Stimulated activated CD4-positive, alpha-beta T cell treated with anti-CD3 and anti-CD28 coated beads, Interleukin-2, amount 100 ng/mL, for 24 hours (primary cell): ENCODE measurements at places on chromosomes 2 and 18.

DNA sequence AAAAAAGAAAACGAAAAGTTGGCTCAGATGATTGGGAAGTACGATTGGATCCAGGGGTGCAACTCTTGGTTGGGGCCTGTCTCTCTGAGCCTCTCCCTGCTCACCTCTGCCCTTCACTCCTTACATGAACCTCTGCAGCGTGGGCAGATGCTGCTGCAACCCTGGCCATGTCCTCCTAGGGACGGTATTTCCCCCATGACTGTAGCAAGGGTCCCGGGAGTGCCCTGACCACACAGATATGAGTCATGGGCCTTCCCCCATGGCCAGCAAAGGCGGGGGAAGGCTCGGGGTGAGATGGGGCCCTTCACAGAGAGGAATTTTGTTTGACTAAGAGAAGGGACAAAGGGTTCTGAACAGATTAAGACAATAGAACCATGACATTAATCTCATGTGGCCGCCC lies 129.0 kb downstream of the NCK2 start:
- DNase-seq: peak; percentile 74

GRCh38 chr2:101398116-101398821 lies 11.0 kb upstream of the CREG2 start:
- DNase-seq: no peak

DNA sequence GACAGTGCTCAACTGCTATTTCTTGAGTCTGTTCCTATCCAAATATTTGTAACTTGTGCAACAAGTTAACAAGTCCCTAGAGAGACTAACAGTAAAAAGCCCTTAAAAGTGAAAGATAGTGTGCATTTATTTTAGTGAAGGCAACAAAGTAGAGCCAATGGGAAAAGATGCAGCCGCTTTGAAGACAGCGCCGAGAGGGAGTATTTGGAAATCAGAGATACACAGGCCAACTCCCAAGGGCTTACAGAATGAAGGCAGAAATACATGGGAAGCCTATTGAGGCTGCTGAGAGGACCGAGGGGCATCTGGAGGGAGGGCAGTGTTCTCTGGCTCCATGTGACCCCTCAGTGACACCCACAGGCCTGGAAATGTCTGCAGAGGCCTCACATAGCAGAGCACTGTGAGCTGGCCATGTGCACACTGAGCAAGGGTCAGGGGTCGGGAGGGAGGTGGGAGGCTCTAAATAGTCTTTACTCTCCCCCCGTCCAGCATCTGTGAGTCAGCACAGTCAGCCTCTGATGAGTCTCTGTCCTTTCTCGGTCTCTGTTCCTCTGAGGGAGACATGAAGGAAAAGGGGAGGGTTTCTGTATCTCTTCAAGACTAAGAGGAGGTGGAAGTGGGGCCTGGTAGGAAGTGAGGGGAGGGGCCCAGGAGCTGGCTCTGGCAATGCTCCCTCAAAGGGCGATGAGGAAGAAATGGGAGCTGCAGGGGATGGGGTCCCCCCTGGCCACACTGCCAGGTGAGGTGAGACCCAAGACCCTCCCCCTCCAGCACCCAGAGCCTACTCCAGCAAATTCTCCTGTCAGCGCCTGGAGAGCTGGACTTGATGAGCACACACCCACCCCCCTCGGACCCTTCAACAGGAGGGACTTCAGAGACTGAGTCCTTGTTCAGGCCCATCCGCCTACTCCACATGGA lies 133.6 kb downstream of the SP3 start:
- no peak for DNase-seq

DNA sequence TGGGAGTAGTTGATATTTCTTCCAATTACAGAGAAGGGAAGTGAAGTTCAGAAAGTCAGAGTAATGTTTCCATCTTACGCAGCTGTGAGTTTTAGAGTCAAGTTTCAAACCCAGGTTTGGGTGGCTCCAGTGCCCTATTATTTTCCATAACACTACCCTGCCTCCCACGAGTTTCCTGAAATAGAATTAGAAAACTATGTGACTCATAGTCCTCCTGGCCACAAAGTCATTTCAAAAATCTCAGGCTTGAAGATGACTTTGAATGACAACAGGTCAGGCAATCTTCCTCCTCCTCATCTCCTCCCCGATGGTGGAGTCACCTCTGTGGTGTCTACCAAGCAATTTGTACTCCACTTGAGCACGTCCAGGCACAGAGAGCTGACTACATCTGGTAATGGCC lies 212.3 kb upstream of the TRIB2 start:
- peak; percentile 42 for DNase-seq

GRCh38 chr18:42801706-42802105 lies 313.8 kb downstream of the RIT2 start:
- no peak for DNase-seq

- DNase-seq: no peak
Observed at GRCh38 chr2:231370749-231371429, 24.6 kb upstream of the B3GNT7 start.

DNA sequence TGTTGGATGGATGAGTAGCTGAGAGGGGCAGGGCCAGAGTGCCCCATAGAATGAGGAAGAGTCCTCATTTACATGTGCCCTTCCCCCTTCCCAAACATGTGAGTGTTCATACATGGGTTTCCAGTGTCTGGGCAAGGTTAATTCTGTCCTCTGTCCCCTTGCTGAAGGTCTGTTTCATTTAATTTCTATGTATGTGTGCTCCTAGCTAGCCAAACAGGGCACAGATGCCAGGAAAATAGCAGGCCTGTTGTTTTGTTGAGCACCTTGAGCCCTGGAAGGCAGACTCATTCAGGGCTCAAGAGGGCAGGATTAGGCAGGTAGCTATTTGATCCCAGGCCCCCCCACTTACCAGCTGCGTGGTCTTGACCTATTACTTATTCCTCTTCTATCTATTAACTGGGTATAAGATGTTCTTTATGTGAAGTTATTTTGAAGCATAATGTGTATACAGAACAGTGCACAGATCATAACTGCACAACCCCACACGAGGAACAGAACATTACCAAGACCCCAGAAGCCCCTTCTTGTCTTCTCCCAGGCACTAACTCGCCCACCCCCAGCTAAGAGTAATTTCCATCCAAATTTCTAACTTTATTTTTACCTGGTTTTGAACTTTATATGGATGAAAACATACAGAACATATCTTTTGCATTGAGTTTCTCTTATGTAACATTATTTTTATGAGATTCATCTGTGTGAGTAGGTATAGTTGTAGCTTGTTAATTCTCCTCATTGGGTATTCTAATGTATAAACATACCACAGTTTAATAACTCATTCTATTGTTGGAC lies 164.3 kb downstream of the RPIA start:
- DNase-seq: no peak

GRCh38 chr2:224682134-224682533 lies 34.0 kb downstream of the CCDC195 start:
- DNase-seq: no peak

GRCh38 chr2:28447943-28448792 lies 47.7 kb upstream of the PLB1 start:
- DNase-seq: no peak

DNA sequence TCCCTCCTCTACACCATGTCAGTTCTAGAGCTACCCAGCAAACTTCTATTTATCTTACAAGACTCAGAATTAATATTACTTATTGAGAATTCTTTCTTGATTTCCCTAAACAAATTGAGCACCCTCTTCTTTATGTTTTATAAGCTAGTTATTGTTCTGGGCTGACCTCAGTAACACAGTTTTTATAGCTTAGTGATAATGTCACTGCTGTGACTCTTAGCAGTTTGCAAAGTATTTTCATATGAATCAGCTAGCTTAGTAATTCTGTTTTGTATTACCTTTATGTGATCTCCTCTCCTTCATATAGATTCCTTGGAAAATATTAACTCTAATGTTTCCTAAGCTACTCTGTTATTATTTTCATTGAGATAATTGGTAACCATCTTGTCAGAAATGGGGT lies 114.9 kb downstream of the PMS1 start:
- DNase-seq: no peak

- no peak for DNase-seq
Observed at GRCh38 chr2:135963841-135964240, 21.6 kb downstream of the DARS1 start.

DNA sequence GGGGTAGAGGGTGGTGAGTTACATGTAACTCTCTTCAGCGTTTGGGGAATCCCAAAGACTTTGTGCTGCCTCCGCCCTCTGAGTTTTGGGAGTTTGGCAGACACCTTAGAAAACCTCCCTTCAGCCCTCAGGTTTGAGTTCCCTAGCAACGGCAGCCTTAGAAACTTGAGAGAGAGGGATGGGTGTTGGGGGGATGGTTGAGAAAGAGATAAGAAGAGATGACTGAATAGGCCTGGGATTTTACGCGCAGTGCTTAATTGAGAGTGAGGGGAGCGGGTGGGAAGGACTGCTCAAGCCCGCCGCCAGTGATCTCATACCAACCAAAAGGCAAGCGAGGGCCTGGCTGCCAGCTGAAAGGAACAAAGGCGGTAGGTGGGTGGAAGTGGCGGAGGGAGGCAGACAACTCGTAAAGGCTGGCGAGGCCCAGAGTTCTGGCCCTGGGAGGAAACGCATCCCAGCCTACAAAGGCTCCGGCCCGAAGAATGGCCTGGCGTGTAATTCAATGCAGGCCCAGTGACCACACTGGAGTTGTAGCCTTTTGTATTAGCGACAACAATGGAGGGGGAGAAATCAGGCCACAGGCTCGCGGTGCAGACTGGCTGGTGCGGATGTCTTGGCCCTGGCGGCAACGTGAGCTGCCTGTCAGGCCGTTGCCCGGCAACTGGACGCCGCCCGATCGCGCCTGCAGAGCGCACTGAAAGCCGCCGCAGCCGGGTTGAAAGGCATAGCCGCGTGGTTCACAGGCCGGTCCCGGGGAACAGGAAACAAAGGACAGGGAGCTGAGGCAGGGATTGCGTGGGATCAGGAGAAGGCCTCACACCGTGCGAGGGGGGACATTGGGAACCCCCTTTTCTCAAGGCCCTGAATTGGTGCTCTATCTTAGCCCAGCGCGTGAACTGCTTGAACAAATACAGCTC lies 39.9 kb upstream of the DARS1 start:
- peak; percentile 53 for DNase-seq

DNA sequence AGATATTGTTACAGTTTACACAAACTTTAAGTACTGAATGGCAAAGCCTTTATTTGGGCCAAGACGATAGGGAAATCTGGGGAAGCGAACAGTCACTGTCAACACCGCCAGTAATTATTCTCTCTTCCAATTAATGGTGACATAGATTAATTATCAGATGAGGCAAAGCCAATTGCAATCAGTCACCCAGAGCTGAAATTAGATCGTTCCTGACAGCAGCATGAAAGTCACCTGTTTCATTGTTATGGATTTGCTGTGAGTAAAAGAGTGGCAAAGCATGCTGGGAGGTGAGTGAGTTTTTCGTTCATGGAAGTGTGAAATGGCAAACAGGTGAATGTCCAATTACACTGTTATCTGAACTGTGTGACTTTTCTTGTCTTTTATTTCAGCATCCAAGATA lies 164.8 kb upstream of the KLHL14 start:
- DNase-seq: no peak

DNA sequence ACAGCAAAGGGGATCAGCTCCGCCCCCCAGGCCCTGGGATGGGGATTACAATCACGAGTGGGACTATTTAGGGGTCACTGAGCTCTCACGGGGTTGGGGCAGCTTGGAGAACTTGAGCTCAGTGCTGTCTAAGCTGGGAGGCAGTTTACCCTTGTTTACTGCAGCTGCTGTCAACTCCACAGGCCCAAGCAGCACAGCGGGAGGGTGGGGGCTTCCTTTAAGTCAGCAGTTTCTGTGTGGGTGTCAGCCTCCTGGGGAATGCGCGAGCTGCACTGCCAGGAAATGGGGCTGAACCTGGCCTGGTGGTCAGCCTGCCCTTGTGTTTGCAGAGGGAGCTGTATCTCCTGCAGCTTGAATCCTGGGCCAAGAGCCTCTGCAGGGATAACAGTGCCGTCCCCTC lies 29.8 kb downstream of the TOGARAM2 start:
- peak; percentile 35 for DNase-seq

DNA sequence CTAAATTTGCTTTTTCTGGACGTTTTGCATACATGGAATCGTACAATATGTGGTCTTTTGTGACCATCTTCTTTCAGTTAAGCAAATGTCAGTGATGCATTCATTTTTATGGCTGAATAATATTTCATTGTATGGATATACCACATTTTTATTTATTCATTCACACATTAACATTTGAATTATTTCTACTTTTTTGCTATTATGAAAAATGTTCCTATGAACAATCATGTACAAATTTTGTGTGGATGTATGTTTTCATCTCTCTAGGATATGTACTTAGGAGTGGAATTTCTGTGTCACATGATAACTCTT lies 67.4 kb upstream of the TXNDC2 start:
- no peak for DNase-seq

DNA sequence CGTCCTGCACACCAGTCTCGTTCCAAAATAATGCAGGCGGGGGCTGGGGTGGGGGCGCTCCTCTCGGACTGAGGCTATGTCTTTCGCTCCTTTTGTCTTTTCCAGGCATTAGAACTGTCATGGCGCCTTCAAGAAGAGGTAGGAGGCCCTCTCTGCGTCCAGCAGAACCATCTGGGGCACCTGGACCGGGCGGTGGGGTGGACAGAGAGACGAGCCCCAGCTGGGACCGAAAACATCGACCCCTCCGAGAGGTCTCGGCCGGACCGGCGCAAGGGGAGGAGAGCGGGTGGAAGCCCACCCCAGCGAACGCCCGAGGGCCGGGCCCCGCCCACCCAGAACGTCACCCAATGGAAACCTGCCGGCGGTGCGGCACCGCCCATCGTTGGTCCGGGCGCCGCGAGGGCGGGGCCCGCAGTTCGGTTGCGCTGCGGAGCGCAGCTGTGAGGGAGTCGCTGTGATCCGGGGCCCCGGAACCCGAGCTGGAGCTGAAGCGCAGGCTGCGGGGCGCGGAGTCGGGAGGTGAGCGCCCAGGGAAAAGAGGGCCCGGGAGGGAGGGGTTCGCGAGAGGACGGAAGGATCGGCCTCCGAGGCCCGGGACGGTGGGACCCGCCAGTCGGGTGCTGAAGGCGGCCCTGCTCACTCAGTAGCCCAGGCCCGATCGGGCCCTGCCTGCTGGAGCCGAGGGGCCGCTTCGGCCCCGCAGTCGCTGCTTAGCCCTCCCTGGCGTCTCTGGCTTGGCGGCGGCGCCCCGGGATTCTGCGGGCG lies at the start of gene NRBP1:
Gene NRBP1 (plus strand): TSS at position 419 of the 765 bp plus-strand sequence. CDS start 4,643 bp downstream, outside the sequence.
- DNase-seq: peak; percentile 96

- no peak for DNase-seq
Observed at GRCh38 chr2:167133614-167134013, 245.3 kb downstream of the XIRP2 start.

DNA sequence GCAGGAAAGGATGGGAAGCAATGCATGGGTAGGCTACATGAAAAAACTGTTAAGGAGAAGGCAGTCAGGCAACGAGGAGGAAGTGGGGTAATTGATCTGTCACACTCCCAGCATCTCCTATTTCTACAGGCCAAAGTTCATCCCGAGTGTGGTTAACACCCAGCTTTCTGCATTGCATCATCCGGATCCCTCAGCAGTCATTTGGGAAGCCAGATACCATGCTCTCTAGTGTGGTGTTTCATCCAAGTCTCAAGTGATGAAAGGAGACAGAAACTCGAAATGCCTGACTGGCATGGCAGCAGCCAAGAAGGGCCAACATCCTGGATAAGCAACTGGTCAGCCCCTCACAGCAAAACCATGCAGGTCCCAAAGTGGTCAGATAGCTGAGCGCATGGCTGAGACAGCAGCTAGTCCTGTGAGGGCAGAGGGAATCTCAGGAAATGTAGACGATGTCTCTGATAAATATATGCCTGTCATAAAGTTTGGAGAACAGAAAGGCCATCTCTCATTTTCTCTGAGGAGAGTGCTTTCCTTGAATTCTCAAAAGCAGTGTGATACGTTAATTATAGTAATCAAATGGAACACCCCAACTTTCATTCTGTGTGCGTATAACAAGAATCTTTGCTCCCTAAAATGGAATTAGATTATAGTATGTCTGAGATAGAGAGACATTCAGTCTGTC lies 24.8 kb upstream of the HNRNPA3 start:
- no peak for DNase-seq
